Activated T-helper 1 cell treated with Interleukin-2 at 50 U/mL for 16 hours (primary cell): ENCODE measurements at places on chromosomes 13 and 19.

DNA sequence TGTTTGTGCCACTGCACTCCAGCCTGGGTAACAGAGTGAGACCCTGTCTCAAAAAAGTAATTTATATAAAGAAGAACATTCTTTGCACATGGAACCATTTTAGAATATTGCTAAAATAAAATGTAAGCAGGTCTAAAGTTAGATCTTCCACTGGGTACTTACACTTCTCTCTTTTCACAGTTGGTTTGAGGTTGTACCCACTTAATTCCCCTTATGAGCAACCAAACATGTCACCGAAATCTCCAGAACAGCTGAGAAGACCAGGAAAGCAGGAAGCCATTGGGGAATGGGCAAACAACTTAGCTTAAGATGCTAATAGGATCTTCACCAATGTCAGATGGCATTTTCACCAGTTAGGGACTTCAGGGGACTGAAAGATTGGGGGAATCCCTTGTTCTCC is 18.8 kb downstream of the NLRP4 start:
- DNase-seq, result no peak

GRCh38 chr13:78147905-78148304 is 229.3 kb upstream of the EDNRB start:
- DNase-seq, result no peak

DNA sequence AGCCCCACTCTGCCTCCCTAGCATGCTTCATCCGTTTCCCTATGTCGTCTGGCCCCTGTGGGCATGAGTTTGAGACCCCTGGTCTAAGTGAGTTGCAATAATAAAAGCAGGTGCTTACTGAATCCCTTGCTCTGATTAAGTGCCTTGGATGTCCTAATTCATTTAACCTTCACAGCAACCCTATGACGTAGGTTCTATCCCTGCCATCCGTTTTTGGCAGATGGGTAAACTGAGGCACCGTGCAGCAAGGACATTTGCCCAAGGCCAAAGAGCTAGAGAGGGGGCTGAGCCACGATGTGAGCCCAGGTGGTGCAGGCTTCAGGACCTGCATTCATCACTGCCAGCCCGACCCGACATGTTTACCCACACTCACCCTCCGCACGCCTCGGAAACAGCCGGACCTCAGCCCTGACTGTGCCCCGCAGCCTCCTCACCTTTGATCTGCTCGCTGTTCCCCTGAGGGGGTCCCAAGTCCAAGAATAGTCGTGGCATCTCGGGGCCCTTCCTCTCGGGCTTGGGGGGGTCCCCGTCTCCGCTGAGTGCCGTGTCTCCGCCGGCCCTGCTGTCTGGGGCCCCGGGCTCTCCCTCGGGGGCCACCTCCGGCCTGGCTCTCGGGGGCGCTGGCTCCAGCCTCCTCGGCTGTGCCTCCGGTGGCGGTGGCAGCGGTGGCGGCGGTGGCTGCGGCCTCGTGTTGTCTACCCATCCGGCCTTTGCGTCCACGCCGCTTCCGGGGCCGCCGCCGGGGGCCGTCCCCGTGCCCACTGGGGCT is 14.5 kb downstream of the LMTK3 start:
- no peak for DNase-seq

GRCh38 chr13:79492313-79492798 is 11.4 kb downstream of the NDFIP2 start:
- DNase-seq, result no peak

GRCh38 chr13:103878891-103879605 is 812.8 kb upstream of the SLC10A2 start:
- DNase-seq, result no peak

DNA sequence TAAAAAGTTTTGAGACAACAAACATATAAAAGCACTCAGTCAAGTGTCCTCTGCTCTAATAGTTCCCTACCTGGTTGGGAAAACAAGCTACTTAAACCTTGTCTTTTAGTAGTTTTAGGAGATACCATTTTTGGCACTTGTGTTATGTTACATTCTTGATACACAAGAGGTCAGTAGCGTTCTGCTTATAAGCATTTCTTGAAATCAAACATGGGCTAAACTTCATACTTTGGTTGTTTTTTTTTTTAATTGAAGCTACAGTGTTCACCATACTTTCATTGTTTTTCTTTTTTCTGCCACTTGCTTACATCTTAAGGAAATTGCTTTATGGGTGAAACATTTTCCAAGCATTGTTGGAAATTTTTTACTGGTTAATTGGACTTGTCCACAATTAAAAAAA is 12.9 kb downstream of the NHLRC3 start:
- no peak for DNase-seq

- DNase-seq, result no peak
These were observed 11.8 kb downstream of the IFNL1 start for GRCh38 chr19:39307822-39308530.

GRCh38 chr19:53881482-53882390 is at the start of gene PRKCG:
TSS of gene PRKCG (plus strand) at chr19:53882197. CDS start at chr19:53882495, 298 bp downstream.
- DNase-seq, result peak; percentile 57

DNA sequence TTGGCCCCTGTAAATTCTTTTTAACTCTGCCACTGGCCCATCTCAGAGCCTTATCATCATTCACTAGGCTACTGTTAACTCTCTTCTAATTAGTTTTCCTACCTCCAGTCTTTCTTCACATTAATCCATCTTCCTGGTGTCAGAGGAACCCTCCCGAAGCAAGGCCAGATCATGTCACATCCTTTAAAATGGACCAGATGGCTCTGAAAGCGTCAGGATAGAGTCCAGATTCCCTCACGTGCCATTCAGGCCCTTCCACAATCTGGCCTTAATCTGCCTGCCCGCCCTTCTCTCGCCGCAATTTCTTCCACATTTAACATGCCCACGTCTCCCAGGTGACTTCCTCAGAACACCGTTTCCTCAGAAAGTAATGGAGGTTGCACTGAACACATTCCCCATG is 86.5 kb downstream of the RFC3 start:
- DNase-seq, result no peak

DNA sequence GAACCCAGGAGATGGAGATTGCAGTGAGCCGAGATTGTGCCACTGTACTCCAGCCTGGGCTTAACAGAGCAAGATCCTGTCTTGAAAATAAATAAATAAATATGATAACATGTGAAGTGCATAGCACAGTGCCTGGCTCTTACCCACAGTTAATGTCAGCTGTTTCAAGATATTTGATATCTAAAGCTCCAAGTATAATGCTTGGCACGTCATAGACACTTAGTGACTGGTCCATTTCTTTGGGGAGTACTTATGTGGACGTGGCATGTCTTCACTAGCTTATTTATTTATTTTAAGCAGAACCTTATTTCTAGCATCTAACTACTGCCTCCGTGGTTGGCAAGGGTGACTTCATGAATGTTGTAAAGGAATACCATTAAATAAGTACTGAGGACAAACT is 18.8 kb downstream of the GARRE1 start:
- no peak for DNase-seq

DNA sequence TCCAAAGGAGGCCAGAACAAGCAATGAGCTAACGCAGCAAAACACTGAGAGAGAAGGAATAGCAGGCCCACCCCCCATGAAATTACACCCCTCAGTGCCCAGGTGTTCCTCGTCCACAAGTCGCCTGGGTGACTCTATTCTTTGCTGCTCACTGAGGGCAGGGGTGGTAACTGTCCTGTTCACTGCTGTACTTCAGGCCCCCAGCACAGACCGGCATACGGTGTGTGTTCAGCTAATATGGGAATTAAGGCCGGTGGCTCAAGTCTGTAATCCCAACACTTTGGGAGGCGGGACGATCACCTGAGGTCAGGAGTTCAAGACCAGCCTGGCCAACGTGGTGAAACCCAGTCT is 31.9 kb downstream of the DHRS12 start:
- no peak for DNase-seq

GRCh38 chr13:41851351-41851750 is 109.6 kb downstream of the VWA8 start:
- DNase-seq, result no peak

DNA sequence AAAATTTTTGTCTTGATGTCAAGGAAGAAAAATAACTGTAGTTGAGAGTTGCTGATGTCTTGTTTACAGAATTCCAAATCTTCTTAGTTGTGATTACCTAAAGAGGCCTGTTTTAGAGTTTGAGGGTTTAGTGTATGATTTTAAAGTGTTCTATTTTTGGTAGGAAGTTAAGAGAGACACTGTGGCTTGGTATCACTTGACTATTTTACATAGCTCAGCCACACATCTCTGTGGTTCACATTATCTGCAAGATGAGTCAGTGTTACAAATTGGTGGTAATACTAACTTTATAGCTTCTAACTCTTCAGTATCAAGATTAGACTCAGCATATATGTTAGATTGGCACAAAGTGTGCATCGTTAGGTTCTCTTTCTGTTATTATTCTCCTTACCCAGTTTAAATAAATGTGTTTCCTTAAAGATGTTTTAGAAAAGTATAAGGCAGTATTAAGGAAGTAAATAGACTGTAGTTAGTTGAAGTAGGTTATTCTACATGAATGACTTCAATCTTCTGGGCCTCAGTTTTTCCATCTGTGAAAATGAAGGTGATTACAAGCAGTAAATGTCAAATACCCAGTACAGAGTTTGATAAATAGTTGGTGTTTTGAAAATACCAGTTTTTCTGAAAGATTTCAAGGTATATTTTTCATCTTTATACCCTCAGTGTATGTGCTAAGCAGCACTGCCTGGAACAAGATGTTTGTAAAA is 33.4 kb downstream of the COG6 start:
- no peak for DNase-seq

GRCh38 chr19:36092566-36092965 is 18.4 kb upstream of the OVOL3 start:
- no peak for DNase-seq

DNA sequence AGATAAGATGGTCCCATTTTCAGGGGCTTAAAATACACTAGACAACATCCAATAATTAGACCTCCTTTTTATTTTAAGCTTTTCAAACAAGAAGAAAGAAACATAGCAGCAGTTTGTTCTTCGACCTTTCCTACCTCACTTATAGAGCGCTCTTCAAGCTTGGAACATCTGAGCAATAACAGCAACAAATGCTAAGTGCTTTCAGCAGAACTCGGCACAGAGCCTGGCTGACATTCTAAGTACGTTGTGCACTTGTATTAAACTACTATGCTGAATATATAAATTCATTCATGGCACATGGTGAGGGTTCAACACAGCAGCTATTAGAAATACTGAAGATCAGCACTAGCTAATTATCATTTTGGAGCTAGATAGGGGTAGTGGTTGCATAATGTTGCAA is 256.1 kb upstream of the MAB21L1 start:
- DNase-seq, result no peak

DNA sequence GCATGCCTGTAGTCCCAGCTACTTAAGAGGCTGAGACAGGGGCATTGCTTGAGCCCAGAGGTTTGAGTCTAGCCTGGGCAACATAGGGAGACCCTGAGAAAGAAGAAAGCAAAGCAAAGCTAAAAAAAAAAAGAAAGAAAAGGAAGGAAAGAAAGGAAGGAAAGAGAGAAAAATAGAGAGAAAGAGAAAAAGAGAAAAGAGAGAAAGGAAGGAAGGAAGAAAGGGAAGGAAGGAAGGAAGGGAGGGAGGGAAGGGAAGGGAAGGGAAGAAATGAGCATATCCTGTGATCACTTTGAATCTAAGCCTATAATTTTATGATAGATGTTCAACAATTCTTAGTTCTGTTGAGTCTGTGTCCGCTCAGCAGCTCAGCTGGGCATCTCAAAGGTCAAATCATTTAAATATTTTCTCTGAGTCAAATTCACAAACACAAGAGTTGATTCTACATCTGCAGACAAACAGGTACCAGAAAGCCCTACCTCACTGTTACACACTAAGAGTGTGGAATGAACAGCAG is 70.4 kb downstream of the SUCLA2 start:
- no peak for DNase-seq

DNA sequence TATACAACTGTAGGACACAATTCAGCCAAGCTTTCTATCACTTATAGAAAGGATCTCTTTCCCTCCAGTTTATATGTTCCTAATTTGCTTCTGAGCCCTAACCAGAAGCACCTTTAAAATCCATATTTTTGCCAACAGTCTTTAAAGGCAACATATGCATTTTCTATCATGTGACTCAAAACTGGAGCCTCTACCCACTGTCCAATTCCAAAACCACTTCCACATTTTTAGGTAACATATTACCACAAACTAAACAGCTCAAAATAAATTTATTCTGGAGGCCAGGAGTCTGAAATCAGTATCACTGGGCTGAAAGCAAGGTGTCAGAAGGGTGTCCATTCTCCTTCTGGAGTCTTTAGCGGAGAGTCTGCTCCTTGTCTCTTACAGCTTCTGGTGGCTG is 15.9 kb upstream of the EFNB2 start:
- no peak for DNase-seq

- DNase-seq, result no peak
These were observed 48.3 kb downstream of the SLAIN1 start for GRCh38 chr13:77745784-77746183.

- DNase-seq, result no peak
These were observed 4.6 kb downstream of the PCDH9 start for GRCh38 chr13:67225252-67226159.

GRCh38 chr19:50036908-50037307 is 11.1 kb downstream of the ZNF473 start:
- DNase-seq, result no peak

DNA sequence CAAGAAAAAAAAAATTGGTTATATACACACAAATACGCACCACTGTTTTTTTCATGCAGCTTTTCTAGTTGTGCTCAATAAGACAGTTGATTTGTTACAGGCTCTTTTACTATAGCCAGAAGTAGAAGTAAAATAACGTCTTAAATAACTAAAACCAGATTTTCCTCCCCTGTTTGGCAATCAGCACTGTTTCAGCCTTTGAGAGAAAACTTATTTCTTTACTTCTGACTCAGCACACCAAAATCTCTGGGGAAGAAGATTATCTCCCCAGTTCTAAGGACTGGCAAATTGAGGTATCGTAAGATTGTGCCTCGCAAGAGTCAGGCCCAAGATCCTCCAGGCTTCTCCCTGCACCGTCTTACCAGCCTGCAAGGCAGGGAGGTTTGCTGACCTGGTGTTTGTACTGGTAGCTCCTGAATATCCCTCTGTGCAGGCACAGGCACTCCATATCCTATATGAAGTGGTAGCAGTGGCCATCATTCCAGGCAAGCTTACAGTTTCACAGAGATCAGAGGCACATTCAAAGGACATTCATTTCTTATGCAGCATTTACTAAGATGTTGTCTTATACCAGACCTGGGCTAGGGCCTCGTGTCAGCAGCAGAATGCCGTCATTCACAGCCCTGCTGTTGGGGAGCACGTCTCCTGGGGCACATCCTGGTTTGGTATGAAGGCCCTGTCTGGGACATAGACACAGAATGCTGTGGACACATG is 268.2 kb downstream of the ZNF536 start:
- DNase-seq, result no peak

DNA sequence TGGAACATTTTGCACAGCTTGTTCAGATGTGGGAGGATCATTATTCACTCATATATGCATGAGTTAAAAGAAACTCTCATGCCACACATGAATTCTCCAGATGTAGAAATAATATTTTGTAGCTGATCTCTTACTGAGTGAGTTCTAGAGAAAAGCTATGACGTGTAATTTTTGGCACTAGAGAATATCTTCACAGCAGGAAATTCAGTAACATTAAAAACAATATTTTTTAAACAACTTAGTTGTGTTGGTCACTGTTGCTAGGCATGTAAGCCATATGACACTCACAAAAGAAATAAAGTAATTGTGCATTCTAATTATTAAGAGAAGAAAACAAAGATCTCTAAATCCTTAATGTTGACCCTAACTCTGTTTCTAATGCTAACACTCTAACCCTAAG is 371.4 kb upstream of the SLC10A2 start:
- DNase-seq, result no peak

- no peak for DNase-seq
These were observed 1237.4 kb downstream of the UQCRFS1 start for GRCh38 chr19:27975419-27976005.
